ENCODE measurements at places on chromosomes 1 and 21.

- no peak for DNase-seq
These were observed 259.9 kb downstream of the CTH start for GRCh38 chr1:70671006-70671405.

- DNase-seq: no peak
These were observed 22.7 kb downstream of the PKNOX1 start for GRCh38 chr21:42997053-42997452.

DNA sequence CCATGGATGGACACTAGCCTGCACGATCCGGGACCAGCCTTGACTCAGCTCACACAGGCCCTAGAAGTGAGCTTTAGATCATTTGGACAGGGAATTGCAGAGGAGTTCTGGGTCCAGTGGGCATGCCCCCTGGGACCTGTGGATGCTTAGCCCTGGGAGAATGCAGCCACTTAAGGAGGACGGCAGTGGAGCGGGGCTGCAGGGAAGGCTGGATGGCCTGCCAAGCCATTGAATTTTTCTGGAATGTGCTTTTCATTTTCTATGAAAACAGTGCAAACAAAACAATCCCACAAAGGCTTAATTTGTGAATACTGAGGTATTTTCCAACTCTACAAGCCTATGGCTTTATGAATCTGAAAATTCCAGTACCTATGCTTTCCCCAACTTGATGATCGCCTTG is 80.4 kb upstream of the GCLM start:
- no peak for DNase-seq

GRCh38 chr1:109712321-109712864 is 342 bp downstream of the GSTM5 start:
- no peak for DNase-seq

DNA sequence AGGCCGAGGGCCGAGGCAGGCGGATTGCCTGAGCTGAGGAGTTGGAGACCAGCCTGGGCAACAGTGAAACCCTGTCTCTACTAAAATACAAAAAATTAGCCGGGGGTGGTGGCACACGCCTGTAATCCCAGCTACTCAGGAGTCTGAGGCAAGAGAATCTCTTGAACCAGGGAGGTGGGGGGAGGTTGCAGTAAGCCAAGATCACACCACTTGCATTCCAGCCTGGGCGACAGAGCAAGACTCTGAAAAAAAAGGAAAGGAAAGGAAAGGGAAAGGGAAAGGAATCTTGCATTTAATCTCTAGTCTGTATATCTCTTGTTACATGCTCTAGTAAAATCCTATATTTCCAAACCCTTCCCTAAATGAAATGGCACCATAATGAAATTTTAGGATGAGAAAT is 328.3 kb upstream of the ADGRL2 start:
- no peak for DNase-seq

DNA sequence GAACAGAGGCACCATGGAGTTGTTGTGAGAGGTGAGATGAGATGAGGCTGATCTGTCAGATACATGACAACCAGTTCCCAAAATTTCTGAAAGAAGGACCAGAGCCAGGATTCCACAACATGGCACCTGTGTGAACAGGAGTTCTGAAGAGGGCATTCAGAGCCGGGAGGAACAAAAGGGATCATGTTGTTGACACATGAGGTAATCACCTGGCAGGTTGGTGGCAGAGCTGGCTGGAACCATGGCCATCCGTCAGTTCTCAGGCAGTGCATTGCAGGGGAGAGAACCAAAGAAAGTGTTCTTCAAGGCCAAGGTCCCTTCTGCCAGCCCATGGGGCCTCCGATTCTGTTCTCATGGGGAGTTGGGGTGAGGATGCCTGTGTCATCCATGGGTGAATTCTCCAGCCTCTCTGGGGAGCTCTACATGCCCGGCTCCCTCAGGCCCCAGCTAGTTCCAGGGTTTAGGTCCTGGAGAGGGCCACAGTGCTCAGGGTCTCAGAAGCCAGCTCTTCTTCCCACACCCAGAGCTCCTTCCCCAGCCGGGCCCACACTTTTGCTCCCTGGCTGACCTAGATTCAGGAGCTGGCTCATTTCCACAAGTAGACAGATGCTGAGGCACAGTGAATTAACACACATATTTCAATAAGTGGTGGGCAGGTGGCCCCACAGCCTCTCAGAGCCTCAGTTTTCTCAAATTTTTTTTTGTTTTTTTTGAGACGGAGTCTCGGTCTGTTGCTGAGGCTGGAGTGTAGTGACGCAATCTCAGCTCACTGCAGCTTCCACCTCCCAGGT is 49.1 kb upstream of the CTPS1 start:
- DNase-seq: no peak

DNA sequence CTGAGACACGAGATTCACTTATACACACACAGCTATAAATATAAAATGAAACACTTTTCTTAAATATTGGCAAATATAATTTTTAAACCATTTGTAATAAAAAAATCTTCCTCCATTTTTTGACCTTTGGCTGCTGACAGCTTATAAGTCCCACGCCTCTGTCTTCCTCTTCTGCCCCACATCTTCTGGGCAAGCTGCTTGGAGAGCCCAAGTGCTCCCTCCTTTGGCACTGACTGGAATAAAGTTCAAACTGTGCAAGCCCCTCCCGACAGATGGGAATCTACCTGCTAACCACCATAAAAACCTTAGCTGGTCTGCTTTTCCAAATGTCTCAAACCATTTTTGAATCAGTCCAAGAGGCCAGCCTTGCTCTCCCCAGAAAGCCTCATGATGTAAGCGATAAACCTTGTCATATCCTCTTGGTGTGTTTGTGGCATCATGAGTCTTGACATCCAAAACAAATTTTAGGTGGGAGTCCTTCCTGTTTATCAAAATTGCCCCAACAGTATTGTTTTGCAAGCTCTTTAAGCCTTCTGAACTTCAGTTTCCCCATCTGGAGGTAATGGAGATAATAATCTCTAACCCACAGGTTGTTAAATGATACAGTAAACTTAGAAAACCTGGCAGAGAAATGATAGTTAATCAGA is 99.8 kb downstream of the SNX7 start:
- DNase-seq: no peak

- DNase-seq: no peak
These were observed 110.3 kb downstream of the MRPL39 start for GRCh38 chr21:25496825-25497482.

DNA sequence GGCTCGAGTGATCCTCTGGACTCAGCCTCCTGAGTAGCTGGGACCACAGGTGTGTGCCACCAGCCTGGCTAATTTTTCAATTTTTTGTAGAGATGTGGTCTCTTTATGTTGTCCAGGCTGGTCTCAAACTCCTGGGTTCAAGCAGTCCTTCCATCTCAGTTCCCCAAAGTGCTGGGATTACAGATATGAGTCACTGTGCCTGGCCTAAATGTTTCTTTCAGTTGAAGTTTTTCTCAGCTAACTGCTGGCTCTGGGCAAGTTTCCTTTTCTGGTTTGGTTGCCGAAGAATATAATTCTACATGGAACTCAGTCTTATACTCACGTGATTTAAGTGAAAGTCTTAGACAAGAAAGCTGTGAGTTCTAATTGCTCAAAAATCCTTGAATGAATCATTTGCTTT is 57.0 kb downstream of the SASS6 start:
- no peak for DNase-seq

GRCh38 chr1:110460253-110461220 is 9.6 kb downstream of the PROK1 start:
- DNase-seq: peak; percentile 29

GRCh38 chr1:214685906-214686305 is 82.9 kb downstream of the CENPF start:
- DNase-seq: no peak

DNA sequence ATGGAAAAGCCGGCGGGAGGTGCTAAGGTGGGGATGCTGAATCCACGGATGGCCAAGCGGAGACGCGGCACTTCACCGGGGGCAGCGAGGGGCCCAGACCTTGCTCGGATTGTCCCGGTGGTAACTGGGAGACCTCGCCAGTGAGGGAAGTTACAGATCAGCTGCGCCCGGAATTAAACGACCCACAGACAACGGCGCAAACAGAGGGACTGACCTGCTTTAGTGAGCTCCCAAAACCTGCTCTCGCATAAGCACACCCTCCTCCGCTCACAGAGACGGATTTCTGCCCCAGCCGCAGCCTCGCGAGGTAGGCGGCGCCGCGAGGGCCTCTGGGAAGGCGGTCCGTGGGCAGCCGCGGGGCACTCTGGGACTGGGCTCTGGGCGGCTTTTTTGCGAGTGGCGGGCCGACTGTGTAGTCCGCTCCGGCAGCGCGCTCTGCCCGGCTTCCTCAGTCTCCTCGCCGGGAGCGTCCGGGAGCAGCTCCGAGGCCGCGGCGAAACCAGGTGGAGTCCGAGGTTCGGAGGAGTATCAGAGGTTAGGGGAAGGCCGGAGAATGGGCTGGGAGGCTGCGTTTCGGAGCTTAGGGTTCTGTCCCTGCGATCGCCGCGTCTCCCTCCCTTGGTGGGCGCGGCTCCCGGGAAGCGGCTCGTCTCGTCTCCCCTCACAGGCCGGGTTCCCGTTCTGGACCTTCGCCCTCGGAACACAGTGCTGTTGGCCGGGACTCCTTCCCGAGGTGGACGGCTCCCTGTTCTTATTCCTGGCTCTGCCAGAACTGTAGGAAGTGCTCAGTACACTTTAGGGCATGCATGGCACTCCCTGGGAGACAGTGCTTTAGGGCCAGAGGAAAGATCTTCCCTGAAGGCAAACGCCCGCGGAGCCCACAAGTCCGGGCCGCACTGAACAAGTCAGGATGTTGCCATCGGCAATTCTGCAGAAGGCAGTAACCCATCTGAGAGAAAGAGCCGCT is at the start of gene EXO5:
Gene EXO5 (plus strand): TSS at position 393 of the 967 bp plus-strand sequence. CDS start 5,778 bp downstream, outside the sequence.
- peak; percentile 70 for DNase-seq

GRCh38 chr1:205632669-205633169 is 908 bp upstream of the ELK4 start:
- DNase-seq: no peak

DNA sequence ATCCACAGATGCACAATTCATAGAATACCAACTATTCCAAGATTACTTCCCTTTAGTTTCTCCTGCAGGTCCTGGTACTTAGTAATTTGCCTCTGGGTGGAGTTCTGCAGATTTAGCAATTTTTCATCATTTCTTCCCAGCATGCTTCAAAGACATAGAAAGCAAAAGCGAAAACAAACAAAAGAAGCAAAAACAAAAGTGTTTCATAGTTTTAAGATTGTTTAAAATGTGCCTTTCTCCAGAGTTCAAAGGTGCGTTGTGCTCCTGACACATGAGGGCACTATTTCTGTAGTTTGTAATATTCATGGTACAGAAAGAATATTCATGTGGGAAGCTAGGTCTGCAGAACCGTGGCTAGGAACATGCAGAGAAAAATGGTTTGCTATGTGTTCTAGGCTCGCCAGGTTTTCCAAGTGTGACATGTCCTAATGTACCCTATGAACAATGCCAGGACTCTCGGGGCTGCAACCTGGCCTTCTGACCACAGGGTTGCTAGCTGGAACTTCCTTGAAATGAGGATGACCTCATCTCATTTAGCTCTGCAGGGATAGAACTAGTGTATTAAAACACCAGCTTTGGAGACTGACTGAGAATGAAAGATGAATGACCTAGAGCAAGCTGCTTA is 30.0 kb upstream of the RCSD1 start:
- no peak for DNase-seq

DNA sequence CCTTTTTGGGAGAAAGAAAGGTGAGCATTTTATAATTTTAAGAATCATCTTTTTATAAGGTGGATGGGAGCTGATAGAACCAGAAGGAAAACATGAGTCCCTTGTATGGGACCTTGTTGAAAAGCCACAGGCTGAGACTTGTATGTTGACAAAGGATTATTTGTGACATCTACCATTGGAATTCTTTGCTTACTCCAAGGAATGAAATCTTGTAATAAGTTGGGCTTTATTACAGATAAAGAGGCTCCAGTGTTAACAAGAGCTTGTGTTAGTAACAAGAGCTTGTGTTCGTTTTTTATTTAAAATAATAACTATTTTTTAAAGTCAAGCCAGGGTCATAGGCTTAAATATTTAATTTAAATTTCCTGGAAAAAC is 201.1 kb upstream of the CHRM3 start:
- DNase-seq: no peak

- DNase-seq: no peak
These were observed 154.8 kb downstream of the NTPCR start for GRCh38 chr1:233105225-233105624.

DNA sequence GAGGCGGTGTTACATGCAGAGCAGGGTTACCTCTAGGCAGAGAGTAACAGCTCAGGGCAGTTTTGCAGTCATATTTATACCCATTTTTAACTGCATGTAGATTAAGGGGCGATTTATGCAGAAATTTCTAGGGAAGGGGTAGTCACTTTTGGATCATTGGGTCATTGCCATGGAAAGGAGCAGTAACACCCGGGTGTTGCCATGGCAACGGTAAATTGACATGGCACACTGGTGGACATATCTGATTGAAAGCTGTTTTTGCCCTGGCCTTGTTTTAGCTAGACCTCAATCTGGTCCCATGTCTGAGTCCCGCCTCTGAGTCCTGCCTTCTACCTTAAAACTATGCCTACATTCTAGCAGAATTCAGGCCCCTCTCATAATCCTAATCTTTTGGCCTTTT is 11.8 kb upstream of the USP1 start:
- DNase-seq: no peak

GRCh38 chr1:243354511-243355153 is 98.8 kb downstream of the SDCCAG8 start:
- no peak for DNase-seq

GRCh38 chr1:184970691-184971161 is 3.6 kb downstream of the NIBAN1 start:
- DNase-seq: no peak

DNA sequence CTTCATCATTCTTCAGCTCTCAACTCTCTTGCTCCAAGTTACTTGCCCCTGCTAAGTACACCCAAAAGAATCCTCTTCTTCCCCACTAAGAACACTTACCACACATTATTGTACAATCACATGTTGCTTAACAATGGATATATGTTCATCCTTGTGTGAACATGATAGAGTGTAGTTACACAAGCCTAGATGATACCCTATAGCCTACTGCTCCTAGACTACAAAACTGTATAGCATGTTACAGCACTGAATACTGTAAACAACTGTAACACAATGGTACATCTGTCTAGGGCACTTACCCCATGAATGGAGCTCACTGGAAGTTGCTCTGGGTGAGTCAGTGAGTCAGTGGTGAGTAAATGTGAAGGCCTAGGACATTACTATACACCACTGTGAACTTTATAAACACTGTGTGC is 77.4 kb downstream of the RERE start:
- no peak for DNase-seq

DNA sequence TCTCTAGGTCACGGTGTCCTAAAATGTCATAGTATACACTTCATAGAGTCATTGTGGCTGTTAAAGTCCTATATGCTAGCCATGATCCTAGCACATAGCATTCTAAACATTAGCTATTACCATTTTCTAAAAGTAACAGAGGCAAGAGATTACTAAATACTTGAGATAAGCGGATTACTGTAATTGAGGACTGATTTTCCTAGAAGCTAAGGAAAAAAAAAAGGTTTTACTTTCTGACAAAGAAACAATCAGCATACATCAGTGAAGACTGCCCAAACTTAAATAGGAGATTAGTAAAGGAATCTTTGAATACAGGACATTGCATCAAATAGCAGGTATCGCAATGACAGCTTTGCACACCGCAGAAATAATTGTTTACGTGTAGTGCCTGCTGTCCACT is 91.3 kb upstream of the HNRNPU start:
- DNase-seq: no peak

Measured in C1 segment of cervical spinal cord (tissue), 14 donors.